ENCODE measurements at places on chromosomes 2 and 18. TPM values are rescaled to one million over a fixed set of nuclear protein-coding genes. Genes with fewer than 3 reads are reported as not detected.

SLC4A3 gene
- 1.1 TPM for total RNA-seq

GRCh38 chr2:181934694-181935093, 43.2 kb downstream of the ITPRID2 start:
- no peak for DNase-seq

DNA sequence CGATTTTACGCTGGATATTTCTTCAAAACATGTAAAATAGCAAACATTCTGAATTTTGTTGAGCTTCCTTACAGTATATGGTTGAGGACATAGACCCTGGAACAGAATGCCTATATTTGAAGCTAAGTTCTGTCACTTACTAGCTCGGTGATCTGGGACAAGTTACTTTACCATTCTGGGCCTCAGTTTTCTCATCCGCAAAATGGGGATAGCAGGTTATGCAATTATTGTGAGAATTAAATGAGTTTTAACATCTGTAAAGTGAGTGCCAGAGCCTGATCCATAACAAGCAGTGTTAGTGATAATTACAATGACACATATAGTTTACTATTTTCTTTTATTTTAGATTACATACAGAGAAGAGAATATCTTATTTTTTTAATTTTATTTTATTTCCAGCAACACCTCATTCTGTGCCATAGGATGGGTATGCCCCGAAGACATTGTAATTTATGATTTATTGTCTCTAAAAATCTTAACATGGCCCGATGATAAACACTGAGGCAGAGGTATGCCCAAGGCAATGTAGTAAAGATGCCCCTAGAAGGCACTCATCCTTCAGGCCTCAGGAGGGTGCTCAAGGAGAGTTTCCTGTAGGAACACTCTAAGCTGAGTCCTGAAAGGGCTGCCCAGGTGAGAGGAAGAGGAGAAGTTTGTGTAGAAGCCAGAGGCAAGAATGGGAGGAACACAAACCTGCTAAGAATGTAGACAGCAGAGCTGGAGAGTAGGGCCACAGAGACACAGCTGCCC, 250.9 kb downstream of the BCL11A start:
- DNase-seq: no peak

NAT8 gene
- not detected for total RNA-seq

DNA sequence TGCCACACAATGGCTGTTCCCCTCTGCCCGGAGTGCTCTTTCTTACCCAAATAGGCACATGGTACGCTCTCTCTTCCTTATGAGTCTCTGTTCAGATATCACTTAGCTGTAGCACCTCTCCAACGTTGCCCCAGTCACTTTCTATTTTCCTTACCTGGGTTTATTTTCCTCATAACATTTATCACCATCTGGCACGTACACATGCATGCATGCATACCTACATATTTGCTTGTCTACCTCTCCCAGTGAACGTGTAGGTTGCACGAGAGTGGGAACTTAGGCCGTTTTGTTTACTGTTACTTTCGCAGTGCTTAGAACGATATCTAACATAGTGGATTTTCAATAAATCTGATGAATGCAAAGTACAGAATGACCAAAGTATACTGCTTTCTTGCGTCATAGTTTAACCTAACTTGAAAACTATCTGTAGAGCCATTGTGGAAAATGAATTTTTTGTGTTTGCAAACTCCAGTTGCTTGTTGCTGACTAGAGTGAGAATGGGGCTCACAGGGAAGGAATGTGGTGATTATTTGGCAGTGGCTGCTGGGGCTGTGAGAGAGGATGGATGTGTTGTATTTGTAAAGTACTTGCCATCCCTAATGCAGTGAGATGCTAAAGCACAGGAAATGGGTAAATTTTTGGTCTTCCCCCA, 47.1 kb downstream of the ACSL3 start:
- DNase-seq: no peak

- no peak for DNase-seq
Measured at GRCh38 chr2:108417254-108417653, 31.8 kb upstream of the GCC2 start.

TDRD15 gene
- not detected for total RNA-seq

IGFBP2 gene
- 174 TPM for total RNA-seq

GRCh38 chr2:195848119-195848899, 191.3 kb downstream of the SLC39A10 start:
- no peak for DNase-seq

DNA sequence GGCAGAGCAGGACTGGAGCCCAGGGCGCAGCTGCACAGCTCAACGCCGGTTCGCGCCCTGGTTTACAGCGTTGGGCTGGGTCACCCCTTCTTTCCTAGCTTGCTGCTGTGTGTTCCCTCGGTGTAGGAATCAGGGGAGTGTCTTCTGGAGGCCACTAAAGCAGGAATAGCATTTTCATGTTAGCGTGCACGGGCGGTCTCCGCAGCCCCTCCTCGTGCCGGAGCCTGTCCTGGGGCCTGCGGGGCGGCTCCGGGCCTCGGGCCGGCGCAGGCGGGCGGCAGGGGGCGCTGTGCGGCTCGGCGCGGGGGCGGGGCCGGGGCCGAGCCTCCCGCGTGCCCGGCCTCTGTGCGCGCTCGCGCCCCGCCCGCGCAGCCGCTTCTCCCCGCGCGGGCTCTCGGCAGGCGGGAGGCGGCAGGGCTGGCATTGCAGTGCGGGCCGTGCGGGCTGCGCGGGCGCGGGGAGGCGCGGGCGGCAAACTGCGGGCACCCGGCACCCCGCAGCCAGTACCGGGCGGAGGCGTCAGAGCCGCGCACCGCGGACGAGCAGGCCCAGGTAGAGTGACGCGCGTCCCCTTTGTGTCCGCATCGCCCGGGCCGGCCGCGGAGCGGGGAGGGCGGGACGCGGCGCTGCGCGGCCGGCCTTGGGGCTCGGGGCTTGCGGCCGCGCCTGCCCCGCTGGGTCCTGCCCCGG, at the start of gene RNF144A:
RNF144A (plus strand) TSS at position 342 of the 690 bp plus-strand sequence. CDS start 79,515 bp downstream, outside the sequence.
- no peak for DNase-seq

WDR35 gene
- 7.2 TPM for total RNA-seq

GRCh38 chr2:217329023-217329431, 469.2 kb upstream of the TNP1 start:
- DNase-seq: no peak

Data from esophagus squamous epithelium (tissue), 5 donors.